Cardiac septum (tissue), 1 donor: ENCODE measurements at places on chromosomes 2 and 18.

- peak; percentile 65 for DNase-seq
Observed at GRCh38 chr2:127619877-127620705, 25.9 kb upstream of the GPR17 start.

GRCh38 chr2:108575132-108575966 lies 41.1 kb downstream of the LIMS1 start:
- no peak for DNase-seq

GRCh38 chr2:980176-980575 lies 29.5 kb downstream of the SNTG2 start:
- no peak for DNase-seq

- no peak for DNase-seq
Observed at GRCh38 chr2:36545871-36546416, 52.0 kb downstream of the FEZ2 start.

- DNase-seq: no peak
Observed at GRCh38 chr2:46876741-46877384, 38.7 kb downstream of the MCFD2 start.

DNA sequence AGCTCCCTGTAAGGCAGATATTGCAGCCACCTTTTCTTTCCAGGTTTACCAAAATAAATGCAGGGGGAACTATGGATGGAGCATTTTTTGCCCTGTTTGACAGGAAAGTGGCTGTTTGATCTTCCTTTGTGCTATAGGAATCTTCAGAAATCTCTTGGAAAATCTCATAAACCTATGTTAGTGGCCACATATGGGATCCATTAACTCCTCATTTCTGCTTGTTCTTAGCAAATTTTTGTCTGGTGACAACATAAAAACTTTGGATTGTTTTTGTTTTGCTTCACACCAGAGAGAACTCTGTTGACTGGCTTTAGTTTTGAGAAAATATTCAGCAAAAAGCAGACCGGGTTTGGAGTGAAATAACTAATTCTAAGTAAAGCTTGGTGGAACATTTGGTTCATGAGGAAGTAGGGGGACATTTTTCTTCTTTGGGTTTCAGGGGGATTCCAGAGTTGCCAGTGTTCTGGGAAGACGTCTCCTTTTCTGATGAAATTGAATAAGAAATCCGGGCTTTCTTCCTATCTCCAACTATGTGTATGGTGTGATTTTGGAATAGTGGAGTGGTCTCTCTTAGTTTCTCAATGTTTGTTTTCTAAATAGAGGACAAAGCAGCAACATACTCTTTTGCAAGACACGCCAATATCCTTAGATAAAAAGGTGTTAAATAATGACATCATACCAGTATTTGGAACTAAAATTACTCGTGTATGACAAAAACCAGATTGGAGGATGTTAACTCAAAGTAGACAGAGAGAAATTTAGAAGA lies 174.4 kb downstream of the ICOS start:
- no peak for DNase-seq

- no peak for DNase-seq
Observed at GRCh38 chr2:127859712-127860085, 1.7 kb upstream of the POLR2D start.

DNA sequence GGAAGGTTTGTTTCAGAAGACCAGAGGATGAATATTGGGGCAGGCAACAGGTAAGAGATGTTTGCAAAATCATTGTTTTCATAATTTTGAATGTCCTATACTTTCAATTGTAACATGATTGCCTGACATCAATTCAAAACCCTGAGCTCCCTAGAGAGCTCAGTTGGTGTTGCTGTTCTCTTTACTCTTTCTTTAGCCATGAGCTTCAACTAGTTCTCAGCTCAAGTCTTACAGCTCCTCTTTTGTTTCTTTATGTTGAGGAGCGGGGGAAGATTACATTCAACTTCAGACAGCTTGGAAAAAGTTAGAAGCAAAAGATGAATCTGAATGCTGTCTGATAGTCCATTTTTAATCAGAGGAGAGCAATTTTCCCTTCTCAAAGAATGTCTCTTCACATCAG lies 144.8 kb upstream of the TACR1 start:
- no peak for DNase-seq

- no peak for DNase-seq
Observed at GRCh38 chr18:71371951-71372605, 1083.2 kb downstream of the SOCS6 start.
